Fibroblast of the aortic adventitia (primary cell): ENCODE measurements at places on chromosomes 2 and 18.

DNA sequence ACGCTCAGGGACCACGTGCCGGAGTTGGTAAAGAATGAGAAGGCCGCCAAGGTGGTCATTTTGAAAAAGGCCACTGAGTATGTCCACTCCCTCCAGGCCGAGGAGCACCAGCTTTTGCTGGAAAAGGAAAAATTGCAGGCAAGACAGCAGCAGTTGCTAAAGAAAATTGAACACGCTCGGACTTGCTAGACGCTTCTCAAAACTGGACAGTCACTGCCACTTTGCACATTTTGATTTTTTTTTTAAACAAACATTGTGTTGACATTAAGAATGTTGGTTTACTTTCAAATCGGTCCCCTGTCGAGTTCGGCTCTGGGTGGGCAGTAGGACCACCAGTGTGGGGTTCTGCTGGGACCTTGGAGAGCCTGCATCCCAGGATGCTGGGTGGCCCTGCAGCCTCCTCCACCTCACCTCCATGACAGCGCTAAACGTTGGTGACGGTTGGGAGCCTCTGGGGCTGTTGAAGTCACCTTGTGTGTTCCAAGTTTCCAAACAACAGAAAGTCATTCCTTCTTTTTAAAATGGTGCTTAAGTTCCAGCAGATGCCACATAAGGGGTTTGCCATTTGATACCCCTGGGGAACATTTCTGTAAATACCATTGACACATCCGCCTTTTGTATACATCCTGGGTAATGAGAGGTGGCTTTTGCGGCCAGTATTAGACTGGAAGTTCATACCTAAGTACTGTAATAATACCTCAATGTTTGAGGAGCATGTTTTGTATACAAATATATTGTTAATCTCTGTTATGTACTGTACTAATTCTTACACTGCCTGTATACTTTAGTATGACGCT is 5.8 kb downstream of the MYCN start:
- no peak for DNase-seq

DNA sequence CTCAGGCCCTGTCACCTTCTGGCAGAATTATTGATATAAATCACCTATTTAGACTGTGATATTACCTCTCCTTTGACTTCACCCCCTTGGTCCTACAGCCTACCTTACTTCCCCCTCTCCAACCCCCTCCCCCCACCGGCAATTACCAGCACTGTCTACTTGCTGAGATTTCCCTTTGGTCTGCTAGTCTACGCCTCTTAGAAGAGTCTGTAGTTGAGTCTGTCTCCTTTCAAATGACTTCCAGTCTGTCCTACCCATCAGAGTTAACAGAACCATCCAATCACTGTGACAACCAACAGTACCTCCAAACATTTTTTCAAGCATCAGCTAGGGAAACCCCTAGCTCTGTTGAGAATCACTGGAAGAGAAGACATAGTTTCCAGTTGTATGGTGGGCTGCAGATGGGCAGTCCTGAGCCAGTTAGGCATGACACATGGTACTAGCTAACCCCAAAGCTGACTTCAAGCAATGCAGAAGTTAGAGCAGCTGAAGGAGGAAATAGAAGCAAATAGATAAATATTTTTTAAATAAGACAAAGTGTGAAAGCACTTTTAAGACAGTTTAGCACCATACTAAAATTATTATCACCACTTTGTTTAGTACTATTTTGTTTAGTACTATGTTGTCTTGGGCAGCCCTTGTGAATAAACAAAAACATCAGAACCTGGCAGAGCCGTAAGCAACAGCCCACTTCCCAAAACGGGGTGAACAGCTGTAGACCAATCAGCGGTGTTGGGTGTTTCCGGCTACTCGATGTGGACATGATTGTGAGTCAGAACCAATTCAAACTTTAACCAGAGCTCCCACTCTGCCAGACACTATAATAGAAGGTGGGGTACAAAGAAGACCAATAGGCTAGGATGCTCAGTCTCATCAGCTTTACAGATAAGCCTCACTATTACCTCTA is 2.7 kb upstream of the ASNSD1 start:
- DNase-seq, result no peak

- DNase-seq, result no peak
These were observed 18.9 kb downstream of the REV1 start for GRCh38 chr2:99470957-99471356.

GRCh38 chr18:13503836-13504235 is 222.5 kb downstream of the FAM210A start:
- DNase-seq, result no peak

DNA sequence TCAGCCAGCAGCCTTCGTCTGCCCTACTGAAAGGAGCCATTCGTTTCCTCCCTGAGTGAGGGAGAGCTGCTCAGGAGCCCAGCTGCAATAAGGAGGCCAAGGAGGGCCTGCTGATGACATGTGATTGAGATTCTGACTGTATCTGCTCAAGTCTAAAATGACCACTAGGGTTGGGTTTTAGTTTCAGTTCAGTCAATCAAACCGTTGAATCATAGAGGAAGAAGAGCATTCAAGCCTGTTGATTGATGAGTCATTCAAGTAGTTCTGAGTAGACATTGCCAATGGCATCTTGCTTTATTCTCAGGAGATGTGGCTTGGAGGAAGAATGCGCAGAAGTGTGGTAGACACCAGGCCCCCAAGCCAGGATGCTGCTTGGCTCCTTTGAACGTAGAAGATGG is 19.9 kb upstream of the BCL2L11 start:
- no peak for DNase-seq

DNA sequence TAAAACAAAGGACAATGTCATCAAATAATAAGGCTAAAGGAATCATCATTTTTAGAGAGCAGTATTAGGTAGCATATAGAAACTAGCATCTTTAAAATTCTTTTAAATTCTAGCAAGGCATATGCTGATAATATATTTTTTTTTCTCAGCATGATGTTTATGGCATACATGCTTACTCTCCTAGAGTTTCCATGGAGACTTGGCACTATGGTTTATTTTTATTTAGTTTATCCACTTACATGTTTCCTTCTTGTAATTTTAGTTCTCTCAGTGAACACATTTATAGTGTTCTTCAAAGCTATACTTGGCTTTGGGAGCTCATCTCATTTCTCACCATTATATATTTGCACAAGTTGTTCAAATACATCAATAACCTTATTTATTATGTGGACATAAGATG is 413.8 kb upstream of the LINC00305 start:
- no peak for DNase-seq

DNA sequence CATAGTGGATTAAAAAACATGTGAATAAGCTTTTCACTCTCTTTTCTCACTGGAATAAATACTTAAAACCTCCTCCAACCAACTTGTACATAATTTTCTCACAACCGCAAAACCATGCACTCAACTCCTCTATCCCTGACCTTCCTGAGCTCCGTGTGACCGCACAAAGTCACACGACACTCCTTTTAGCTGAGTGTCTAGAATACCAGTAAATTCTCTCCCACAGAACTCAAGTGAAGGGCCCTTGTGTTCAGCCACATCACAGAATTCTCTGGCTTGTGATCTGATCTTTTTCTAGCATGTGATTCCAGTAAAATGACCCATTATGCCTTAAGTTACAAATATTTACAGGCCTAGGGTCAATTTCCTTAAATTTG is 91.2 kb upstream of the ARL4C start:
- DNase-seq, result no peak

DNA sequence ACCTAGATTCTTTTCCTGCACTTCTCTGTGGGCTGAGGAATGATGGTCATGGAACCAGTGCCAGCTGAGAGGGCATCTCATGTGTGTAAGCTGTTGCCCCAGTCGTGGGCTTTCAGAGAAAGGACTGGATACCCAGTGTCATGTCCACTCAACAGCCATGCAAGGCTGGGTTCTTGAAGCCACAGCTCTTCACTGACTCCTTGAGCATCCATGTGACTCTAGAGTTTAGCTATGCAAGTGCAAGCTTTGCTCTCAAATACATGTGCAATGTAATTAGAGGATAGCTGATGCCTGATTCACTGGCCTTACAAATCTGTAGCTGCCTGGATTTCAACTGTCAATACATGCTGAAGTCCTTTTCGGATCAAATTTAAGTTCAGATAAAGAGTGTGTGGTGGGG is 46.8 kb upstream of the EML6 start:
- DNase-seq, result peak; percentile 35

DNA sequence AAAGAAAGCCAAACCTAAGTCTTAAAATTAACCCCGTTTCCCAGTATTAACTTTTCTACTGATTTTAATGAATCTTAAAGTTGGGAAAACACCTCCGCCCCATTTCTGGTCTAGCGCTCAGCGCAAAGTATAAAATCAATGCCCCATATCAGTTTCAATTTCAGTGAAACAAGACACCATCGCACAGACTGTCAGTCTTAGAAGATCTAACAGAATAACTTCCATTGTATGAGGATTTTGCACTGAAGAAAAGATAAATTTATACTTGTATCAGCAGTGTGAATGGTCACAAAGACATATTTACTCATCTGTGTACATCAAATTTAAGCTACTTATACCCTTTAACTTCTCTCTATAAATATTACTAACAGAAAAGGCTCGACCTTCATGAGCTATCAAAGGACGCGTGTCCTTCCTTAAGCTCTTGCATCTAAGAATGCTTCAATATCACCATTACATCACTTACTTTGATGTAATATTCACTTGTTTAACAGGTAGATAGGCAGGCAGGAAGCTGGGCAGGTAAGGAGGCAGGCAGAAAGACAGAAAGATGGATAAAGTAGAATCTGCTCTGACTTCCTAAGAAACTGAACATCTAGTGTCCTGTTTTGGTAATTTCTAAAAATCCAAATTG is 183.0 kb downstream of the TCF4 start:
- DNase-seq, result no peak

GRCh38 chr18:35231052-35231451 is 9.8 kb upstream of the ZNF397 start:
- peak; percentile 78 for DNase-seq

GRCh38 chr2:214542295-214542694 is 131.4 kb downstream of the VWC2L start:
- no peak for DNase-seq

DNA sequence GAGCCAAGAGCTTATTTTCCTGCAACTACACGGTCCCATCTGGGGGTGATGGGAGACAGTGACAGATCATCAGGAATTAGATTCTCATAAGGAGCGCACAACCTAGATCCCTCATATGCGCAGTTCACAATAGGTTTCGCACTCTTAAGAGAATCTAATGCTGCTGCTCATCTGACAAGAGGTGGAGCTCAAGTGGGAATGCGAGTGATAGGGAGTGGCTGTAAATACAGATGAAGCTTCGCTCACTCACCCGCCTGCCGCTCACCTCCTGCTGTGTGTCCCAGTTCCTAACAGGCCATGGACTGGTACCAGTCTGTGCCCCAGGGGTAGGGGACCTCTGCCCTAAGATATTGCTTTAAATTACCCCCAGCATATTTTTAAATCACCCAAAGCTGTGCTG is 10.8 kb downstream of the LRRFIP1 start:
- no peak for DNase-seq

- DNase-seq, result no peak
These were observed 152.7 kb upstream of the PTPRM start for GRCh38 chr18:7414459-7414858.

DNA sequence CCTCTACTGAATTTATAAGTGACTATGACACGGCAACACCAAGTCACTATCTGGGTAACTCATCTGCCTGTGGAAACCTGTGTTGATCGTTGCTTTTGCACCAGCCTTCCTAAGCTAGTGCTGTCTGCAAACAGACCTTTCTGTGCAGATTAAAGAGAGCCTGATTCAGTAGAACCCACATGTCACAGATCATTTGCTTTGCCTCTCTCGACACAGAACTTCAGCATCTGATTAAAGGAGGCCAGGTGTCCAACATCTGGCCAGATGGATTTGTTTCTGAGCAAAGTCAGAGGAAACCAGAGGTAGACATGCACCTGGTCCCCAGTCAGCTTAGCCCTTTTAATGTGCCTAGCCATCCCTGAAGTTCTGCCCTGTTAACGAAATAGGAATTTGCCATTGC is 15.0 kb upstream of the TTR start:
- no peak for DNase-seq

GRCh38 chr2:114049826-114050225 is 159.9 kb downstream of the ACTR3 start:
- no peak for DNase-seq

- no peak for DNase-seq
These were observed 73.9 kb downstream of the TWIST2 start for GRCh38 chr2:238921681-238922319.

DNA sequence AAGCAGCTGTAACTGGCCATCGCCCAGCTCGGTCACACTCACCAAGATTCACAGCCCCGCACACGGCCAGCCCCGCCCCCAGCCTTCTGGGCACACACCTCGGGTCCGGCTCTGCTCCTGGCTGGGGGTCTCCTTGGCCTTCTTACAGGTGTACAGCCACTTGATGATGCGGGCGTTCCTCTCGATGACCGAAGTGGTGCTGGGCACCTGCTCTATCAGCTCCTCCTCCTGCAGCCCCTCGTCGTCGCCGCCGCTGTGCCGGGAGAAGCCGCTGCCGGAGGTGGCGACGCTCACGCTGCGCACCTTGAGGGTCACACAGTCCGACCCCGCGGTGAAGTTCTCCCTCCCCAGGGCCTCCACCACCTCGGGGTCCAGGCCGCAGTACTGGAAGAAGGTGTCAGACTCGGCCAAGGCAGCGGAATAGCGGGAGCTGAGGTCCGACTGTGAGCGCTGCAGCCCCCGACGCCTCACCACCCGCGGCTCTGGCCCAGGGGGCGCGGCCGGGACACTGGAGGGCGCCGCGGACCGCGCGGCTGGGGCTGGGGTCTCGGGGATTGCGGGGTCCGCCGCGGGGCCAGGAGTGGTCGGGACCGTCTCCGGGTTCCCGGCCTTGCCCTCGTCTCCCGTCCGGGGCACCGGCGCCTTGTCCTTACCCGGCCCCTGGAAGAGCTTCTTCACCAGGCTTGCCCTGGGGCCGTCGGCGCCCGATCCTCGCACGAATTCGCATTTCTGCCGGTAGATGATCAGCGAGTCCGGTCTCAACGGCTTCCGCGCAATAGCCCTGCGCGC is 769 bp downstream of the FAM110C start:
- no peak for DNase-seq

DNA sequence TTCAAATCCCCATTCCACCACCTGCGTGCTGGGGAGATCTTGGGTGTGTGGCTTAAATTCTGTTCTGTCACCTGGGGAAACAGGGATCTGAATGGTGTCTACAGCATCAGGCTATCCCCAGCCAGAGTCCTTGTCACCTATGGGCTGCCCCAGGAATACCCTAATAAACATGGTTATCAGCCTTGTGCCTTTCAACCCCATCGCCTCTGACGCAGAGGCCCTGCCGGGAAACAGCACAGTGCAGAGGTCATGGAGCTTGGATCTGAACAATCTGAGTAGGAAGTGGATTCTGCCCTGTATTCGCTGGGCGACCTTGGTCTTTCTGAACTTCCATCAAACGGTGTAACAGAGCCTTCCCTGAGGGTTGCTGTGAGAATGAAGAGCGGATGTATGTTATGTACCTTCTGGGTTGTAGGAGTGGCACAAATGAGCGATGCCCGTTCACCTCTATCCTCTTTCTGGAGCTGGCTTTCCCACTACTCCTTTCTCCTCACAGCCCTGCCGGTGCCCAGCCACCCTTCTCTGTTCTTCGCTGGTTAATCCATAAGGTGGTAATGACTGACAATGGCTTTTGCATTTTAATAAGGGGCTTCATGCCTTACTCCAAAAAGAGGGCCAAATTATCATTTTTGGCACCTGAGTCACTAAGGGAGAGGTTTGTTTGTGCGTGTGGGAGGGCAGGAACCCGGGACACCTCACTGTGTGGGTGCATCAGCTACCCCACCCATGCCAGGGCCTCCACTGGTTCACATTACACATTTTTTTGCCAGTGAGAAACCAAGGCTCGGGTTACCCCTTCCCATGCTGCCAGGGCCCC is 256.5 kb downstream of the MYCN start:
- DNase-seq, result no peak
